ENCODE measurements at places on chromosomes 6 and 20.

- DNase-seq = no peak
Observed at GRCh38 chr6:160667639-160668481, 3.8 kb upstream of the LPA start.

- DNase-seq = no peak
Observed at GRCh38 chr6:12813321-12813720, 96.8 kb downstream of the PHACTR1 start.

DNA sequence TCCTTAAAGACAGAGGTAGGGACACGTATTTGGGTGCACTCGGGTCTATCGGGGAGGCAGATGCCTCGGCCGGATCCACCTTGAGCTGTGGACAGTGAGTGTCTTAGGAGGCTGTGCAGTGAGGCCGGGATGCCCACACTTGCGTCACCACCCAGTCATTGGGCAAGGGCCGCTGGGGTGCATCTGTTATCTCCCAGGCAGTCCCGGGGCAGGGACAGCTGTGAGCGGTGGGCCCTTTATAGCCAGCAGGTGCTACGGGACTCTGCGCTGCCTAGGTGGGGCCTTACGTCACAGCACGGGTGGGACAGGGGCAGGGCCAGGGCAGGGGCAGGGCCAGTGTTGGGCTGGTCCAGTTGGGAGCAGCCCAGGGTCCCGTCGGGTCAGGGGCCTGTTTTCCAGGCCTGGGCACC, 689 bp upstream of the COL20A1 start:
- no peak for DNase-seq

GRCh38 chr6:33875696-33876095, 71.9 kb upstream of the MLN start:
- no peak for DNase-seq

DNA sequence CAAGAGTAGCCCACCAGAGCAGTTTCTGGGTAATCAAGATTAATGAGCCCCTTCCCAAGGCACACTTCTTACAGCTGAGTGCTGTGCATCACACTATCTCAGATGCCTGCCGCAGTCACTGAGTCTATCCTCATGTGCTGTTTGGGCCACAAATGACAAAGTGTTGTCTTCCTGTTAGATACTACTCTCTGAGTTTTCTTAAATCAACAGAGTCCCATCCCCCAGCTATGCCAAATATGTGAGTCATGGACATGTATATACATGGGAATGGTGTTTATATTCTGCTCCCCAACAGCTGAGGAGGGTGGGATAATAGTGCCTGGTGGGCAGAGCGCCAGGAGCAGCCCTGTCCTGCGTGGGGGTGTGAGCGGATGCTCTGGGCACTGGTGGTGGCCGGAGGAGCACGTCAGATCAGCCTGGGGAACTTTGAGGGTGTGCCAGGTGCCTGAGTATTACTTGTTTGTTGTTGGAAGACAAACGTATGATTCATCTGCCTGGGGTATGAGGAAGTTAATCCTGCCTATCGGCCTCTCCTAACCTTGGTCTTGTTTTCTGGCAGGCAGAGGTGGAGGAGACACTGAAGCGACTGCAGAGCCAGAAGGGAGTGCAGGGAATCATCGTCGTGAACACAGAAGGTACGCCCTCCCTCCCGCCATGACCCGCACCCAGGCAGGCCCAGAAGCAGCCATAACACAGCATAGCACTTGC, 9.6 kb downstream of the DYNLRB1 start:
- peak; percentile 59 for DNase-seq

DNA sequence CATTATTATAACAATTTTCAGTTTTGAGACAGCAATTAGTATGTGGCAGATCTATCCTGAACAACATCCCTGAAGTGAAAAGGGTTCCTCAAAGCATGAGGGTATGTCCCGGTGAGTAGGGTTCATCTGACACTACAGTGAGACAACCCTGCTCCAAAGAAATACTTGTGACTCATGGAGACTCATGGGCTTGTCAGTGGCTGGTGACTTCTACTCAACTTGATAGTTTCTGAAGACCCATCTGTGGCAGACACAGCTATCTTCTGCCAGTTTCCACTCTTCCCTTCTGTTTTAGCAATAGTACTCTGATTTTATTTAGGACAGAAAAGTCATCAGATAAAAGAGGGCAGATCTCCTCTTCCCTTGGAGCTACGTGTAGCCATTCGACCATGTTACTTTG, 41.4 kb downstream of the MAP3K7 start:
- no peak for DNase-seq

GRCh38 chr6:4599924-4600323, 176.3 kb upstream of the CDYL start:
- DNase-seq = no peak

DNA sequence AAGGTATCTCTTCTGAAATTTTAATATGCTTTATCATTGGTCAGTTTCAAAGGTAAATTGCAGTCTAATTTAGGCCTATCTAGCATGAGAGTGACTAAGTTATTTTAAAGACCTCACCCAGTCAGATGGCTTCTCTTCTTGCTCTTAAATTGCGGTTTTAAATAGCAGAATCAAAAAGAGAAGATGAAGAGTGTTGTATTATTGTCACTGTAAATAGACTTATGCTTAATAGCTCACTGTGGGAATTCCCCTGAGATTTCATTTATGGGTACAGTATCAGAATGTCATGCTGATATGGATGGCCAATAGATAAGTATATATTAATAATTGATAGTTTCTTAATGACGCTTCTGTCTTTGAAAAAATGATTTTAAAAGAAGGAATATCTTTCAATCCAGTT, 35.7 kb downstream of the AIG1 start:
- no peak for DNase-seq

DNA sequence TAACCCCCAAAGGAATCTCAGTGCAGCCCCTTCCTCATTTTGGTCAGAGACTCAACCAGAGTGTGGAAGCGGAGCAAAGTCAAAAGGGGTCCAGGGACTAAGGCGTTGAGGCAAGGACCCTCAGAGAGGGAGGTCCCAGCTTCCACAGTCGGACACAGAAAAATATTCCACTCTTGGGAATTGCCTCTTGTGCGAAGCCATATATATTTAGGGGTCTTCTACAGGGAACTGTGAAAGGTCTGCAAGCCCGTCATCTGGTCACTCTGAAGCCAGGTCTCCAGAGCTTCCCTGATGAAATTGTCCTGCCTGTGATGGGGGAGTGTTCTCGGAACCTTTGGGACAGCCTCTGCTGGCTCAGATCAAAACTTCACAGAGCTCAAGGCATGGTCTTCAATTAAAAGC, 160.8 kb downstream of the TBXT start:
- DNase-seq = no peak

Data from anterior cingulate cortex (tissue), 58 donors.